ENCODE measurements at places on chromosomes 1 and 21.

GRCh38 chr1:33170351-33171274, 11.2 kb downstream of the TRIM62 start:
- no peak for DNase-seq

- DNase-seq = no peak
Observed at GRCh38 chr1:32068957-32069588, 3.7 kb upstream of the TMEM39B start.

DNA sequence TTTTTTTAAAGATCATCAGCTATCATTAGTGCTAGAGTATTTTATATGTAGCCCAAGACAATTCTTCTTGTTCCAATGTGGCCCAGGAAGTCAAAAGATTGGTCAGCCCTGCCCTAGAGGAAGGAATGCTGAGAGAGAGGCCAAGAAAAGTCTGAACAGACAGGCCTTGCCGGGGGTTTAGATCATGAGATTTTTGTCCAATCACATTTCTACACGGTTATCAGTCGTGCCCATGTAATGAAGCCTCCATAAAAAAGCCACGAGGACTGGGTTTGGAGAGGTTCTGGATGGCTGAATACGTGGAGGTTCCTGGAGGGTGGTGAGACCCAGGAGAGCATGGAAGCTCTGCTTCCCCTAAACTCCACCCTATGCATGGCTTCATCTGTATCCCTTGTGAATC, 24.3 kb upstream of the ENO1 start:
- no peak for DNase-seq

GRCh38 chr1:61132176-61132638, 49.8 kb downstream of the NFIA start:
- no peak for DNase-seq

GRCh38 chr1:13792419-13792818, 92.4 kb downstream of the PRDM2 start:
- no peak for DNase-seq

DNA sequence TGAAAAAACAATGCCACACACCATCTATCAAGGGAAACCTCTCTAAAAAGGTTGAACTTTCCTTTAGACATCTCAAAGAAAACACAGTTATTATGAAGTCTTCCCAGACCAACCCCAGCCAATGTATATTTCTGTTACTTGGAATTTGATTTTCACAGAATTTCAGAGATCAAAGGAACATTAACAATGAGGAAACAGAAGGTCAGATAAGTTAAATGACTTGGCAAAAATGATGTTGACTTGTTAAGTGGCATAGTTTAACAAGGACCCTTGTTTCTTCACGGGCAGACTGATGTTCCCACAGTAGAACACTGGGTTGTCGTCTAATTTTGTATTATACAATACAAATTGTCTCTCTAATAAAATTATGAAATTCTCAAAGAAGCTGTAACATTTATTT, 29.0 kb downstream of the NME7 start:
- DNase-seq = no peak
